ENCODE measurements at places on chromosomes 4 and X.
A peak's percentile ranks its signal among the peaks of the same experiment; 100 is the strongest.

GRCh38 chr4:159540501-159540900, 437.6 kb downstream of the RAPGEF2 start:
- peak; percentile 2 for DNase-seq

- DNase-seq, result no peak
These were observed 77.5 kb upstream of the ELOVL6 start for GRCh38 chr4:110275871-110276270.

GRCh38 chr4:160724063-160724462, 1439.7 kb downstream of the FSTL5 start:
- DNase-seq, result no peak

- DNase-seq, result no peak
These were observed 414.1 kb downstream of the ADGRL3 start for GRCh38 chr4:61614231-61614630.

GRCh38 chrX:19350941-19351384, 7.2 kb downstream of the PDHA1 start:
- no peak for DNase-seq

GRCh38 chrX:44244008-44244407, 99.5 kb downstream of the EFHC2 start:
- DNase-seq, result peak; percentile 4

- DNase-seq, result peak; percentile 8
These were observed 50.9 kb upstream of the PRDX4 start for GRCh38 chrX:23616361-23616760.

DNA sequence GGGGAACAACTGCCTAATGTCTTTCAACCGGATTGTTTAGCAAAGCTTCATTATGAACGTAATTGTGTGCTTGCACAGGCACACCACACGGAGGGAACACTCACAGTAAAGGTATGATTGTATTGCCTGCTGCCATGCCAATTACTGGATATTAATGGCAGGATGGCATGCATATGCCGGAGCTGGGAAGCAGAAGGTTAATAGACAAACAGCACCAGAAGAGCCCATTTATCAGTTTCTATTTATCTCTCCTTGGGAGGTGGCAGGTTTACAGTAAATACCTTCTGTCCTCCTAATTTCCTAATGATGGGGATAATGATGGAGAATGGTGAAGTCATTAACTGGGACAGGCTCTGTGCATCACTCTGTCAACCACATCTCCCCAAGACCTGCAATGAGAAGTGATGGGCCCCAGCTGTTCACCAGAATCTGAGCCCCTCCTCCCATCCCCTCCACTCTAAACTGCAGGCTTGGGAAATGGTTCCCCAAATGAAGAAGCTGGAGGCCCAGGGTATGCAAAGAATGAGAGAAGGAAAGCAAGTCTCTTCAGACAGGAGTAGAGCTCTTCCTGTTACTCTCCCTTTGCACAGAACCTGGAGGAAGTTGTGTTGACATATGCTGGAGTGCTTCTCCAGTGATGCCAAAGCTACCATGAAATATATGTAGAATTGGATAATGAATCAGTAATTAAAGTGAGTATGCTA, 160.8 kb downstream of the NAA11 start:
- DNase-seq, result no peak

DNA sequence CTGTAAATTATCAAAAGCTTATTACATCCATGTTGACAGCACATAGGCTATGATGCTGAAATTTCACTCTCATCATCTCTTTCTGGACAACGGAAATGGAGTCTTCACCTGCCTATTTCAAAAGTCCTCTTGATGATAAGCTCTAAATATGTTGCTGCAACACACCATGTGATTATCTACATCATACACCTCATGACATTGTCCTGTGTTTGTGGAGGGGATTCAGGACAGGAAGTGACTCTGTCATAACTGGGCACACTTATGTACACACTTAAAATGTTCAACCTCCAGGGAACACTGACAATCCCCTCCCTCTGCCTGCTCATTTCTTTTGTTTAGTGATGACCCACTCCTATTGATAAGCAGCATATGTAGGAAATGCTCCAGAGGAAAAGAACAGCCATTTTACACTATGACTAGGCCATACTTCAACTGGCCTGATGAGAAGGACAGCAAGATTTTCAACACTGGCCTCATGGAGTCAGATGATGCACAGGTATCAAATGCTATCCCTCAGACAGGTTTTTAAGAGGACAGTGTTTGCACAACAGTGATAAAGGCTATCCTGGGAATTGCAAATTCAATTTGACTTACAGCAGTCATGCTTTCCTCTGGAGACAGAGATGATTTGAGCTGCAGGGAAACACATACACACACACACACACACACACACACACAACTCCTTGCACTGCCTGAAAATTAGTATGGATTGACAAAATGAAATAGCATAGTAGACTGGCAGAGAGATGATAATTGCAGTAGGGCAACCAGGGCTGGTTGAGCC, 163.3 kb upstream of the RASGEF1B start:
- peak; percentile 51 for DNase-seq

- DNase-seq, result no peak
These were observed 22.1 kb downstream of the ANXA5 start for GRCh38 chr4:121674696-121675095.

DNA sequence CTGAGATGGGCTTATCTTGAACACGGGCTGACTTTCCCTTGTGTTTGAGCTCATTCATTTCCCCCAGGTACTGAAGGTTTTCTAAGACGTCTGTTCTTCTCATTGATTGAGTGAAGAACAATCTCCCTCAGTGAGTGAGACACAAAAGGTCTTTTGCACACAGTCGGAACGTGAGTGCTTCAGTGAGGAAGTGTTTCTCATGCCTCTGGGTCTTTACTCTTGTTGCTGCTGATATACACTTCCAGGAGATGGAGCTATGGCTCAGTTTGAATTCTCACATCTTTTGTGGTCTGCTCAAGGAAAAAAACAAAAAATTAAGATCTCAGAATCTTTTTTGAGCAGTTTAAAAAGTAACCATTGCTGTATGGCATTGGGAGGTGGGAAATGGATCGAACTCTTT, 981.9 kb upstream of the TENM3 start:
- no peak for DNase-seq

DNA sequence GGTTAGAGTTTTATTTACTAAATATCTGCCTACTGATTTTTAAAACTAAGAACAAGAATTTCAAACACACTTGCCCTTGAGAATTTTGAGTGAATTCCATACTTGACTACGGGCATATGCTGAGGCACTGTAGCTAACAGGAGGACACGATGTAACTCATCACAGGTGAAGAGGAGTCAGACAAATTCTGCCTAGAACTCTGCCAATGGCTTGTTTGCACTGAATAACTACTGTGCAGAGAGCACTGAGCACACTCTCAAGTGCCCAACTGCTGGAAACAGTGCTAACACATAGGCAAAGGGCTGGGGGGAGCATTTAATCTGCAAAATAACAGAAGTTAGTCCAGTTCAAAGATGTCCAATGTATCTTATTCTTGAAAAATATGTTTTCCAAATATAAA, 104.4 kb downstream of the WDFY3 start:
- no peak for DNase-seq

- no peak for DNase-seq
These were observed 66.7 kb downstream of the DHX15 start for GRCh38 chr4:24517676-24518075.

- DNase-seq, result no peak
These were observed 23.5 kb upstream of the SPANXN4 start for GRCh38 chrX:143002206-143002605.

GRCh38 chr4:51960486-51960885, 59.7 kb downstream of the LRRC66 start:
- no peak for DNase-seq

GRCh38 chr4:148390311-148390710, 51.9 kb downstream of the NR3C2 start:
- DNase-seq, result no peak

GRCh38 chr4:124464836-124465235, 247.7 kb downstream of the ANKRD50 start:
- no peak for DNase-seq

- DNase-seq, result no peak
These were observed 17.2 kb downstream of the RXFP1 start for GRCh38 chr4:158538911-158539310.

- no peak for DNase-seq
These were observed 130.7 kb upstream of the CTSO start for GRCh38 chr4:156084373-156084772.

GRCh38 chr4:175536852-175537453, 275.1 kb downstream of the GPM6A start:
- peak; percentile 48 for DNase-seq

DNA sequence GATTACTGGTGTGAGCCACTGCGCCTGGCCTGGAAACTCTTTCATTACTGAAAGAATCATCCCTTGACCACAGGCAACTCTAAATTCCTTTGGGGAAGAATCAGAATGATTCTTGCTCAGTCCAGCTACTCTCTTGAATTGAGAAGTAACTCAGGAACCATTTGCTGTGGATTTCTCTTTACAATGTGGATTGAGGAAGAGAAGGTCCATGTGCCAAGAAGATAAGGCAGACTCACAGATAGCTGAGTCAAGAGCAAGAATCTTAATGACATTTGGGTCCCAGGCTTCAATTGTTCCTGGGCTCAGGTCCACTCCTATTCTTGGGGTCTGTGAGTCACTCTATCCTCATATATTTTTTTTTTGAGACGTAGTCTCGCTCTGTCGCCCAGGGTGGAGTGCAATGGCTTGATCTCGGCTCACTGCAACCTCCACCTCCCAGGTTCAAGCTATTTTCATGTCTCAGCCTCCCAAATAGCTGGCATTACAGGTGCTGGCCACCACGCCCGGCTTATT, 6.2 kb upstream of the MGARP start:
- DNase-seq, result no peak

GRCh38 chrX:10892621-10893225, 218.4 kb upstream of the HCCS start:
- no peak for DNase-seq

DNA sequence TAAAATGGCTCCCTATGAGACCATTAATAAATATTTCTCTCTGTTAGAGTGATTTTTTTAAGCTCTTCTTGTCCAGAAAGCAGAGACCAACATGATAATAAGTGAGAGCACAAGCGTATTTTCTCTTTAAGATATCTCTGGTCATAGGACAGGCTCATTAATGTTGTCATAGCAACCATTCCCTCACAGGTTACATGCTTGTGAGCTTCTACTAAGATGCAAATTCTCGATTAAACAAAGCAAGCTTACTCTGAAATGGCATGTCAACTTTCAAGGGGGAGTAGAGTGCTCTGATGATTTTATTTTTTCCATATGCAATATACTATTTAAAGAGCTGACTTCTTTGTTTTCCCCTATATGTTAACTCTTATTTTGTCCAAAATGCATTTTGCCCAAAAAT, 487.2 kb upstream of the LCORL start:
- no peak for DNase-seq

GRCh38 chr4:168152837-168153500, 60.6 kb downstream of the ANXA10 start:
- DNase-seq, result no peak
